BJ (cell line): ENCODE measurements at places on chromosomes 6 and 20.

GRCh38 chr6:157795841-157796240 is 27.2 kb upstream of the SNX9 start:
- DNase-seq = no peak

DNA sequence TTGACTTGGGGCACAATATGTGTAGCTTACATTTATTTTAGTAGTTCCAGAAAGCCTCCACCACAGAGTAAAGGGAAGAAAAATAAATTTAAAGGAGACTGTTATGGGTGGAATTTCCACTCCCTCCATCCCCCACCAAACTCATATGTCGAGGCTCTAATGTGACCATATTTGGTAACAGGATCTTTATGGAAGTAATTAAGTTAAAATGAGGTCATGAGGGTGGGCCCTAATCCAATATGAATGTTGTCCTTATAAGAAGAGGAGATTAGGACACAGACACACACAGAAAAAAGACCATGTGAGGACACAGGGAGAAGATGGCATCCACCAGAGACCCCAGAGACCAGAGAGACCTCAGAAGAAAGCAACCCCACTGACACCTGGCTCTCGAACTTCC is 189.7 kb downstream of the EDN1 start:
- DNase-seq = peak; percentile 10

- peak; percentile 27 for DNase-seq
Observed at GRCh38 chr6:98957450-98957849, 9.7 kb upstream of the FBXL4 start.

DNA sequence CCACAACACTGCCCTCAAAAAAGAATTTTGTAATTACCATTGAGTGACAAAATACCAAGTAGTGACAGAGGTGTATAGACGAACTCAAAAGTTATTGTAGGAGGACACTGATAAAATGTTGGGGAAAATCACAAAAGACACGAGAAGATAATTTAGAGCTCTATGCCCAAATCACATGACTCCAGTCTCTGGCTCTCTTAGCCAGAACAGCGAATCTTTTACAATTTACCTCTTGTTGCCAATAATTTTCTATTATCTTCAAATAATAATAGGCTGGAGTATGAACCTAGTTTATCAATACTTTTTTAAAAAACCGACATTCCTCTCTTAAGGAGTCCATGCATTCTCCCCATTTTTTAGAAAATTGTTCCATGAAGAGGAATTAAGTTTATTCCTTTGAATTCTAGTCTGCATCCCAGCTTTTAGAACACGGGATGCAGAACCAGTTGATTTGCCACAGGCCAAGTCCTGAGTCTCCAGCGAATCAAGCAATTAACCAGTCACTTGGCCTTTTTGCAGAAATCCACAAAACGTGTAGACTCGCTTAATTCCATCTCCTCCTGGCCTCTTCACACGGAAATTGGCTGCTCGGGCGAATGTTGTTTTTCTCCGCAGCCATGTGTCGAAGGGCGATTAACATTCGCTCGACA is 507 bp upstream of the RIPPLY2 start:
- DNase-seq = no peak

GRCh38 chr6:127938701-127939100 is 37.8 kb upstream of the THEMIS start:
- no peak for DNase-seq

GRCh38 chr6:99092461-99092860 is 144.7 kb upstream of the FBXL4 start:
- DNase-seq = no peak
